NCI-H1417 treated with DMSO at 0.1 percent for 48 hours (cell line): ENCODE measurements at places on chromosomes 7 and 10.

DNA sequence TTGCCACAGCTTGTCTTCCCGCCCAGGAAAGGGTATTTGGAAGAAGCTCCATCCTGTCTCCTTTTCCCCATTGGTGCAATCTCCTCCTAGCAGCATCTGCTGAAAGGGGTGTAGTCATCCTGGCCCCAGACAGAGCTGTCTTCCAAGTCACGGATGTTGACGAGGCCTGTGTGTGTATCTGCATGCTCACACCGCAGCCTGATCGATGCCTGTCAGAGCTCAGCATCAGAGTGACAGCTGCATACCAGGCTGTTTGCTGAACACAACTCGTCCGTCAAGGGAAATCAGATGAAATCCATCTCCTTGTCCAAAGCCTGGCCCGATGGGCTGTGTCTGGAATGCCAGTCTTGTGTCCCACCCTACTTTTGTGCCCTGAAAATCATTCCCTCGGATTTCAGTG, 21.2 kb upstream of the LRRC4 start:
- no peak for DNase-seq

- DNase-seq, result no peak
Observed at GRCh38 chr7:22952306-22953015, 61.5 kb downstream of the HYCC1 start.

DNA sequence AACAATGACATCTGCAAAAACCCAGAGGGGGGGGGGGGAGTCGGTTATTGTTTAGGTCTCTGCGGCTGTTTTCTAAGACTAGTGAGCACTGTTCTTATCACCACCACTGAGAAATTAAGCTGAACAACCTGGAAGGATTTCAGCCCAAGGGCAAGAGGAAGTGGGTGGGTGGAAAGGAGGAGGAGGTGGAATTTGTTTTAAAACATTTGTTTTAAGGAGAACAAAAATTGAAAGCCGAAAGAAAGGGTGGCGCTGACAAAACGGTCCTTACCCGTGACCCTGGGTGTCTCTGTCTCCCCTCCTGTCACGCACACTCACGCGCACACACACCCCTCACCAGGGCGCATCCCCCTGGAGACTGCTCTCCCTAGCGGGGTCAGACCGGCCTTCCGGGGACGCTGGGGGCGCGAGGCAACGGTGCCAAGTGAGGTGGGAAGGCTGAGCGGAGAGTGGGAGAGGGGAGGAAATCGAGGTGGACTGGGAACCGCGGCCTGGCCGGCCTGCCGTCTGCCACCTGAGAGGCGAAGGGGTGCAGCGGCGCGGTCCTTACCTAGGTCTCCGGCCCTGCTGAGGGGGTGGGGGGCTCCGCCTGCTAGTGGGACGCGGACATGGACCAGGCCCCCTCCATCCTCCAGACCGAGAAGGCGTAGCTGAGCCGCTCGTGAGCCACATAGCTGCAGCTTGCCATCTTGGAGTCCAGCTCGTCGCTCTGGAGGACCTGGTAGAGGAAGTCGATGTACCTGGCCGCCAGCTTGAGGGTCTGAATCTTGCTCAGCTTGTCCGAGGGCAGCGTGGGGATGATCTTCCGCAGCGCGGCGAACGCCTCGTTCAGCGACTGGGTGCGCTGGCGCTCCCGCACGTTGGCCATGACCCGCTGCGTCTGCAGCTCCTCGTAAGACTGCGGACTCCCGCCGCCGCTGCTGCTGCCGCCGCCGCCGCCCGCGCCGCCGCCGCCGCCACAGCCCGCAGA, 1.0 kb downstream of the TWIST1 start:
- peak; percentile 30 for DNase-seq

DNA sequence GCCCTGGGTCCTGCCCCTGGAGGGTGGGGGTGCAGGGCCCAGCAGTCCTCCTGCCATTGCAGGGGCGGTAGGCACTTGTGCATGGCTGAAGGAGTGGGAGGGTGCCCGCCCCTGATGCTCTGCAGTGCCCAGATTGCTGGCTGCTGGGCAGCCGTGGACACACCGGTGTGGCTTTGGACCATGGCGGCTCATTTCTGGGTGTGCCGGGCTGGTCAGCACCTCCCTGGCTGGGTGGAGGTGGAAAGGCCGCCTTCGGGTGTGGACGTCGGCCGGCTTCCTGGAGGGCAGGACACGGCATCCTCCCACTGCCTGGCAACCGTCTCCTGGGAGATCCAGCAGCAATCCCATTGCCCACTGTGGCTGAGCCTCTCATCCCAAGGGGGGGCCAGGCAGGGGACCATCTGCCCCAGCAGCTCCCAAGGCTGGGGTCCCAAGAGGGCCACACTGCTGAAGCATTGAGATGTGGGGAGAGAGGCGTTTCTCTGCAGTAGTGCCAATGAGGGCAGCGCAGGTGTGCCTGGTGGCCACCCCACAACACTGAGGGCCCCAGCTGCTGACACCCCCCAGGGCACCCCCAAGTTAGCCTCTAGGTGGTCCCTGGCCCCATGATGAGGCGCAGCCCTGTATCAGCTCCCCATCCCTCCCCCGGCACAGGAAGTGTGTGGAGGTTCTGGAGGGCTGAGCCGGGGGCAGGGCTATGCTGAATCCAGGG, 12.9 kb downstream of the TTYH3 start:
- DNase-seq, result no peak

DNA sequence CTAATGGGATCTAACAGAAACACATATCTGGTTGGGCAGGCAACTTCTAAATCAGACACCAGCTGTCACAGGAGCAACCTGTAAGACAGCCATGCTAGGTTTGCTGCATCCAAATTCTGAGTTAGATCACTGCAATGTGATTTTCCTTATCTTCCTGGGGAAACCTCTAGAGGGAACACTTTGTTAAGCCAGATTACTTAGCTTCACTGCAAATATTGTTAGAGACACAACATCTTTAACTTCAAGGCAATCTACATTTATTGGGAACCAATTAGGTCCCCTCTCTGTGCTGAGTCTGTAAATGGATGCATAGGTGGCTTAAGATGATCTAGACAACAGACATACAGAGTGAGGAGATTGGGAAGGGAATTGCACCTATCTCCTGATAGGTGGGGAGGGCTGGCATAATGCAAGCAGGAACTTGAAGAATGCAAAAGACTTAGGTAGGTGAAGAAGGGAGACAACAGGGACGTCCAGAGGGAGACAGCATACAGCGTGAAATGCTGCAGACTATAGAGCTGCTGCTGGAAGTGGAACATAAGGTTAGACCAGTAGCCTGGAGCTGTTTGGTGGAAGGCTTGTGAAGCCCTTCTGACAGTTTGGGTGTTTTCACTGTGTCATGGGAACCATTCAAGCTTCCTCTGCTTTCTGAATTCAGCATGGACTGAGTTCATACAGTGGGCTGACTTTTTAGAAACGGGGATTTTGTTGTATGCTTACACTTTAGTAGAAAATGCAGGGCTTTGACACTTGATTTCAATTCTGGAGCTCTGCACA, 109.8 kb upstream of the ELMO1 start:
- DNase-seq, result no peak
